Stimulated activated CD8-positive, alpha-beta memory T cell treated with anti-CD3 and anti-CD28 coated beads, Interleukin-7, amount 100 ng/mL, for 48 hours (primary cell): ENCODE measurements at places on chromosomes 4 and X.

DNA sequence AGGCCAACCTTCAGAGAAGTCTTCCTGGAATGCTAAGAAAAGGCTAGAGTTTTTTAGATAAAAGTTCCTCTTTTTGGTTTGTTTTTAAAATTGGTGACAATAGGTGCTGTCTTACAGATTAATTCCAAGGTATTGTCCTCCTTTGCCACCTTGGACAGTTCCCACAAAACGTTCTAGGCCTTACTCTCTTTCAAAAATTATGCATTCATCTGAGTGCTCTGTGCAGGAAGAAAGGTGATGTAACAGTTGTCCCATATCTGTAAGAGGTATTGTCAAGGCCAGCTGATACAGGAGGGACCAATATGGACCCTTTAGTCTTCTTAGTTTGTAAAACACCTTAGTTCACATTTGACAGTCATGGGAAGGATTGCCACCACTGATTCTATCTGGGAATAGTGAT is 15.9 kb upstream of the CXCL5 start:
- DNase-seq = no peak

DNA sequence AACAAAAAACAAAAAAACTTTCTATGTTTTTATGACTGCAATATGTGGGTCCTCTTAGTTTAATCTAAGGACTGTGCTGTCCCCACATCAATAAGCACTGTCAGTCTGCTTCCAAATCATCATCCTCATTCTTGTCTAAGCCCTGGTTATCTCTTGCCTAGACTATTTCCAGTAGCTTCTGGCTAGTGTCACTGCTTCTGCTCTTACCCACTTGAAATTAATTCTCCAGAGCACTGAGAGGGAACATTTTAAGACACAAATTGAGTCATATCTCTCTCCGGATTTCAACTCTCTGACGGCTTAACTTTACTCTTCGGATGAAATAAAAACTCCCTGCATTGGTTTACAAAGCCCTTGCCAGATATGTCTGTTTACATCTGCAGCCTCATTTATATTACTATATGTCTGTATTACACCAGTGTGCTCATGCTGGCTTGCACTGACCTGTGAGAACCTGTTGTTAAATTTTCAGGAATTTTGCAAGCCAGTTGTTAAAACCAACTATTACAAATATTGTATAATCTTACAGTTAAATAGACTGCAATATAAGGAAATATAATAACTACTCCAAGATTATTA is 345.9 kb downstream of the ADGRL3 start:
- no peak for DNase-seq

GRCh38 chr4:154781126-154781982 is at the start of gene RBM46:
Gene RBM46, plus strand, starts transcription at chr4:154781272. Its CDS starts 15,481 bp downstream, at chr4:154796753.
- DNase-seq = no peak

GRCh38 chrX:45322382-45322781 is 121.7 kb upstream of the DIPK2B start:
- DNase-seq = no peak

DNA sequence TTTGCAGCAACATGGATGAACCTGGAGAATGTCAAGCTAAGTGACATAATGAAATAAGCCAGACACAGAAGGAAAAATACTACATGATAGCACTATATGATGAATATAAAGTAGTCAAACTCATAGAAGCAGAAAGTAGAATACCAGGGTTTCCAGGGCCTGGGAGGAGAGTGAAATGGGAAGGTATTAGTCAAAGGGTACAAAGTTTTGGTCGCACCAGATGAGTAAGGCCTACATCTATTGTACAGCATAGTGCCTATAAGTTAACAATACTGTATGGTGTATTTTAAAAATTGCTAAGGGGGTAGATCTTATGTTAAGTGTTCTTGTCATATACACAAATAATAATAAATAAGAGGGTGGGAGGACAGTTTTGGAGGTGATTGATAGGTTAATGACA is 41.5 kb downstream of the ENOX2 start:
- no peak for DNase-seq

GRCh38 chr4:71749008-71749594 is 34.8 kb downstream of the GC start:
- DNase-seq = no peak
